ENCODE measurements at places on chromosomes 6 and 20.

- no peak for DNase-seq
Measured at GRCh38 chr6:68343901-68344300, 291.2 kb upstream of the ADGRB3 start.

DNA sequence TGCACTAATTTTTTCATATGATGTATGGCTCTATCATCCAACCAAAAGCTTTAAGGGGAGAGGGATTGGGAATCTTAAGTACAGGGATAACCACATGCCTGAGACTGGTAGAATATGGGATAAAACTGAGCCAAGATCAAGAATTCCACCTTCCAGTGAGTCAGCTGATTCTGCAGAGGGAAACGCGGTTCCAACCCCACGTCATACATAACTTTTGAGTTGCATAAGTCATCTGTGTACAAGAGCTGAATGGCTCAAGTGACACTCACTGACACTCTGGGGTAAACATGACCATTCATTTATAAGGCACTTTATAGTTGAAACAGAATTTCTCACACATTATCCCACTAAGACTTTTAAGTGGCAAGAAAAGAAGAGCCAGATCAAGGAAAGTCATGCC is 16.4 kb downstream of the TRIM27 start:
- no peak for DNase-seq

- no peak for DNase-seq
Measured at GRCh38 chr20:46028110-46028509, 905 bp upstream of the SLC12A5 start.

DNA sequence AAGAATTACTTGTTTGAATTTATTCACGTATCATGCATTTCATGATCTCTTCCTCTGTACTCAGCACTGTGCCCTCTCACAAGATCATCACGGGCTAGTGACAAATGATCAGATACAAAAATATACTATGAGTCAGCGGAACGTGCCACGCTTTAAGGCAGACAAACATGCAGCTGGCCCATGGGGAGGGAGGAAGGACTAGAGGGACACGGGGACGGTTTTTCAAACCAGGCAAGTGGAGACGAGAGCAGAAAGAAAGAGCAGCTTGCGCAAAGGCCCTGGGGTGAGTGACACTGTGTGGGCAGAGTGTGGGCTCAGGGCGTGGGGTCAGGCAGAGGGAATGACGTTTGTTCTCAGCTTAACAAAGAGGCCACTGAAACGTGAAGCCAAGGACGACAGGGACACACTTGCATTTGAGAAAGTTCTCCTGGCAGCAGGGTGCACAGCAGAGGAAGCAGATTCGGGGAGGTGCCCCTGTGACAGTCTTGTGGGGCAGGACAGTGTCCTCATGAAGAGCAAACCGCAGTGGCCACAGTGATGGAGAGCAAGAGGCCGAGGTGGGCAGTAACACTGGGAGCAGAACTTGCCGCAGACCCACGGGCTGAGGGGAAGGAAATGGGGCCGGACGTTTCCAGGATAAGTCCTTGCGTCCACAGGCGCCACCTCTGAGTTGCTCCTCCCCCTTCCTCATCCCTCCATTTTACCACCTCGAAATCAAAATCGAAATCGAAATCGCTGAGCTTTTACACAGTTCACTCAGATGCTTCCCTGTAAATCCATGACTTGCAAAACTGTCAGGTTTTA is 6.9 kb upstream of the RPS6KA2 start:
- DNase-seq, result no peak

- no peak for DNase-seq
Measured at GRCh38 chr6:140366991-140367390, 992.5 kb upstream of the CITED2 start.

DNA sequence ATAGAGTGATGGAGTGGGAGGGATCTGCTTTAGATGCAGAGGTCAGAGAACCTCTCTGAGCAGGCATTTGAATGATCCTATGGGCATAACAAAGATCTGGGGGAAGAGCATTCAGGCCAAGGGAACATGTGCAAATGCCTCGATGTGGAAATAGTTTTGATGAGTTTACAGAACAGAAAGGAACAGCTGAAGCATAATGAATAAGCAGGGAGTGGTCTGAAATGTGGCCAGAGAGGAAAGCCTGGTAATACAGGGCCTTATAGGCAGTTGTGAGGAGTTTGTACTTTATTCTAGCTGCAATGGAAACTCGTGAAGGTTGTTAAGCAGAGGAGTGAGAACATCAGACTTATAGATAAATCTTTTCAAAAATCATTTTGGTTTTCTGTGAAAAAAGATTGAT is 33.0 kb upstream of the ME1 start:
- DNase-seq, result no peak

GRCh38 chr20:52684905-52685304 is 287.3 kb upstream of the TSHZ2 start:
- no peak for DNase-seq

DNA sequence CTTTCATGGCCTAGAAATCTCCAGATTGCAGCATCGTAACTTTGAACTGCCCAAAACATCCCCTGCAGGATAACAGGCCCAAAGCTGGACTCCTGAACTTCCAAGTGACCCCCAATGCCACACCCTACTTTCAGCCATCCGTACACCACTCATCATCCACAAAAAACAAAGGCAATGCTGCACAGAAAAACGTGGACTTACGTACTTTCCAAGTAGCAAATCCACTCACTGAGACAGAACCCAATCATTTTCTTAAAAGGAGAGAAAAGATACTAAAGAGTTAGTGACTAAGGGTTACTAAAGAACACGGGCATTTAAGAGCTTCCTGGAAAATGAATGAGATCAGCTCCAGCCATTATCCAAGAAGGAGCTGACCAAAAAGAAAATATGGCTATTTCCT is 211.0 kb downstream of the WDR27 start:
- no peak for DNase-seq

GRCh38 chr6:25401711-25402110 is 122.5 kb downstream of the CARMIL1 start:
- DNase-seq, result no peak

- DNase-seq, result no peak
Measured at GRCh38 chr6:34810936-34811632, 19.2 kb downstream of the BLTP3A start.

DNA sequence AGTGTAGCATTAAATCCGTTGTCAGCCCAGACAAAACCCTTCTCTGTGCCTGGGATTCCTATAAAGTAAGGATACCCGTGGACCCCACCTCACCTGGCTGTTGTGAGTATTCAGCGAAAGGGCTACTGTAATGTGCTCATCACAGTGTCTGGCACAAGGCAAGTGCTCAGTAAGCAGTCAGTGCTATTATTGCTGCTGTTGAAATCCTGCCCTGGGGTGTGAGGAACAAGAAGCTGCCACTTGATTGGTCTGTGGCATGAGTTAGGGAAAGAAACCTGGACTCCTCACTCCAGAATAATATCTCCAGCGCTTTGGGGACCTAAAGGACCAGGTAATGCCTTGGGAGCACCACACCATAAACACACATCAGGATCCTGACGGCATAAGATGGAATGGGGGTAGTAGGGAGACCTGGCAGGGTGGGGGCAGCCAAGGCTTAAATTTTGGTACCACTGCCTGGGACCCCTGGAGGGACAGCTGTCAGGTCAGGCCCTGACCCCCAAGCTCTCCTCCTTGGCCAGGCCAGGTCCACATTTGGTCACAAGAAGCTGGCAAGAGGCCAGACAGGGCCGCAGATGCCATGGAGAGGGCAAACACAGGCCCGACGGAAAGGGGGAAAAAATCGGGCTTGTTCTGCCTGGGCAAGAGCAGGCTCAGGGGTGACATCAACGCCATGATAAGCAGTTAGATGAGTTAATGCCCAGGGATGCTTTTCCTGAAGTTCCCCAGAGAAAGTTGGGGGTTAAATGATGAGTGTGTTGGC is 66.5 kb downstream of the MRPL14 start:
- no peak for DNase-seq

DNA sequence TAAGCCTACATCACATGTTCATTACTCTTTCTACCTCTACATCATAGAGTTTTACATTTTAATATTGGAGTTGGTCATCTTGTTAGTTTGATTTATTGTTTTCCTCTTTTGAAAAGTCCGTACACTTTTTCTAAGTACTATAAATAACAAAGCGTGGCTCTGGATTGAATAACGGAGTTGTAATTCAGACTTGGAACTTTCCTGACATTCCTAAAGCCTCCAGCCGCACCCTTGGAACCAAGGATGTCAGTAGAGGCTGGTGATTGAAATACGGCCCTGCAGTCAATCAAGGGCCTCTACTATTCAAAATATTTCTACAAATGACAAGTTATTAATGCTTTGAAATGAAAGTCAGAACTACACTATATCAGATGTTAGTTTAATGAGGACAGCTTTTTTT is 301.9 kb upstream of the TBX18 start:
- no peak for DNase-seq

GRCh38 chr6:131682442-131682841 is 18.8 kb downstream of the OR2A4 start:
- no peak for DNase-seq

- no peak for DNase-seq
Measured at GRCh38 chr6:166330612-166331011, 11.7 kb downstream of the SFT2D1 start.

DNA sequence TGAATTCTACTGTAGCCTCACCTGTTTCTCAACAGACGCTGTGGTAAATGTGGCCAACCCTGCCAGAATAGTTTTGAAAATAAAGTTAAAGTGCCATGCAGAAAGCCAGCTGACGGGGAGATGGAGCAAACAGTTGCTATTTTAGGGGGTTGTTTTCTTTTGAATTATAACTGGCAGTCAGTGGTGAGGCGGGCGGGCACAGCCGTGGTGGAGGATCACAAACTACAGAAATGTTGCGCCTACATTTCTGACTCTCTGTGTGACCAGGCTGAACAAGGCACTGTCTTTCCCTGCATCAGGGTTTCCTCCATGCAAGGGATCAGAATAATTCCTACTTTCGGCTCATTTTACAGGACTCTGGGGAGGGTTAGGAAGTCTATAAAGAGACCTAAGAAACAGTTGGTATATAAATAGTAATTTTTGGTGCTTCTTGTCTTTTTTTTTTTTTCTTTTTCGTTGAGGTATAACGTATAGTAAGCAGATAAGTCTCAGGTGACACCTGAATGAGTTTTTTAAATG is 17.2 kb downstream of the CHMP4B start:
- DNase-seq, result no peak

- DNase-seq, result no peak
Measured at GRCh38 chr6:12102350-12102749, 90.2 kb downstream of the HIVEP1 start.

DNA sequence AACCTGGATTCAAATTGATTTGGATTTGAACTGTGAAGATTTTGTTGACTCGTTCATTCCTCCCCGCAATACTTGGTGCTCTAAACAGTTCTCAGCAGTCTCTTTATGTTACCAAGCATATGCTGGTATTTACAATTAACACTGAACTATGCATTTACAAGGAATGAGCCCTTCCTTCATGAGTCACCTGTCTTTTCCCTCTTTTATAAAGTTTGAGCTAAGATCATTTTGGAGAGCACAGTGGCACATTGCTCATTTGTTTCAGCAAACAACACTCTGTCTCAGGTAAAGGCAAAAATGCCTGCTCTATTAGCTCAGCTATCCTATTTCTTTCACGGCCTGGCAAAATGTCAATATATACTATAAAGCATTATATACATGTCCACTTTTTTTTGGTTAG is 285.4 kb downstream of the PHACTR1 start:
- no peak for DNase-seq

- no peak for DNase-seq
Measured at GRCh38 chr6:5424726-5425125, 163.4 kb downstream of the FARS2 start.

GRCh38 chr20:36482044-36482473 is 59.3 kb upstream of the MYL9 start:
- DNase-seq, result no peak

- no peak for DNase-seq
Measured at GRCh38 chr6:27650620-27651370, 177.9 kb upstream of the ZNF184 start.

DNA sequence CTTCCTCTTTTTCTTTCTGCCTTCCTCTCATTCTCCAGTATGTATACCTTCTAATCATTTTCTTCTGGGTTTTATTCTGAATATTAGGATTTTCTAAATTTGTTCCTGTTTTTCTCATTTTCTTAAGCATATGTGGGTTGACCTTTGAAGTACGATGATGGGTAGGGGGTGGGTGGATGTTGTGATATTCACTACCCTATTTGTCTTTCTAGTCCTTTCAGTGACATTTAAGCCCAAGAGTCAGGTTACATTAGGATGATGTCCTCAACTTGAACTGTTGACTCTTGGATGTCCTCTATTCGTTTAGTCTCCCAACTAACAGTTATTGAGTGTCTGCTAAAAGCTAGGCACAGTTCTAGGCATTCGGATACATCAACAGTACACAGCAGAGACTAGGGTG is 7.3 kb downstream of the ABT1 start:
- no peak for DNase-seq

DNA sequence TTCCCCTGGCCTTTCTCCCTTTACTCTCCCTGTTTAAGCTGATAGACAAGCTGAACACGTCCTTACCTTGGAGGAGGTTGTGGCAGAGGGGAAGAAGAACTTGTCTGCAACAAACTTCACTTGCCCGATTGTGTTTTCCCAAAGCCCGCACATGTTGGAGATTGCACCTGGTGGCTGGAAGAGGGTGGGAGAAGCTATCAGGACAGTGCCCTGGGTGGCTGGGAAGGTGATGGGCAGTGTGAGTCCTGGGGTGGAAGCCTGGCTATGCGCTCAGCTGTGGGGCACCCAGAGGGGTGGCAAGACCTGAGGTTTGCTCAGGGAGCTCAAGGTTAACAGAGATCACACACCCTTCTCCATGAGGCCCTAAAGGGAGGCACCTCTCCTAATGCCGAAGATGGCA is 25.0 kb upstream of the SSTR4 start:
- no peak for DNase-seq

GRCh38 chr6:158849899-158850806 is 31.0 kb upstream of the EZR start:
- DNase-seq, result no peak

DNA sequence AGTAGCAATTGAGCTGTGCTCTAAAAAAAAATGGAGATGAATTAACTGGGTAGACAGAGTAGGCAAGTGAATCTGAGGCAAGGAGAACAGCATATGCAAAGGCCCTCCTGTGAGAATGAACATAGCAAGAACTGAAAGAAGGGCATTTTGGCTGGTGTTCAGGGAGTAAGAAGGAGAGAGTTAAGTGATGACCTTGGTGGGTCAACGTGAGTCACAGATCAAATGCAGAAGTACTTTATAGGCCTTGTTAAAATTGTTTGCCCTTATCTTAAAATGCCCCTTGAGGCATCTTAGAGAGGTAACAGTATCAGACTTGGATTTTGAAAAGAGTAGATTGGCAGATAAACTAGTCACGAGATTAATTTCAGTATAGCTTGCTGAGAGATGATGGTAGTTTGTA is 24.5 kb downstream of the NDUFAF5 start:
- DNase-seq, result no peak

DNA sequence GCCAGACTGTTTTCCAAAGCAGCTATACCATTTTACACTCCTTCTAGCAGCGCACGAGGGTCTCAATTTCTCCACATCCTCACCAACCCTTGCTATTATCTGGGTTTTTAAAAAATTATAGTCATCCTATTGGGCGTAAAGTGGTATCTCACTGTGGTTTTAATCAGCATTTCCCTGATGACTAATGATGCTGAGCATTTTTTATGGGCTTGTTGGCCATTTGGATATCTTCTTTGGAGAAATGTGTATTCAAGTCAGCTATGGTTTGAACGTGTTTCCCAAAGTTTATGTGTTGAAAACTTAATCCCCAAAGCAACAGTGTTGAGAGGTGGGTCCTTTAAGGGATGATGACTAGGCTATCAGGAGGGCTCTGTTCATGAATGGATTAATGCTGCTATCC is 6.7 kb downstream of the MCUR1 start:
- no peak for DNase-seq

All from mesenteric fat pad (tissue), 1 donor.